Immature natural killer cell (primary cell): ENCODE measurements at places on chromosomes 2 and 18. TPM values are rescaled to one million over a fixed set of nuclear protein-coding genes. Genes with fewer than 3 reads are reported as not detected.

Gene TXNDC2
- polyA plus RNA-seq: not detected

DNA sequence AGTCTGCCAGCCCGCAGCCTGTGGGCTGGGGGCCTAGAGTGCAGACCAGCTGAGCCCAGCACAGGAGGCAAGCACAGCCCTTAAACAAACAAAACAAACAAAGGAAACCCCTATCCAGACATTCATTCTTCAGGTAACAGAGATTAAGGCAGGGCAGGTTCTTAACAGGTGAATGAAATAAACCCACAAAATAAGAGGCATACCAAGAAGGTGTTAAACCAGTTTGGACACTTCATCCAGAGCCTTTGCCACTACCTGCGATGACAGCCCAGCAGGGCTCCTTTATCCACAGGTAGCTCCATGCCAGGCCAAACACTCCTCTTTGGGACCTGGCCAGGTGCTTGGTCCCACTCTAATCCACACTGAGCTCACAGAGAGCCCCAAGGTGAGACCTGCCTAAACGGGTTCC, 209.7 kb upstream of the SIX2 start:
- H3K4me1 ChIP-seq: no peaks in the 10 kb centered on the region
- no peak overlapping the region for H3K27ac ChIP-seq
- H3K4me3 ChIP-seq: no peak overlapping the region
- no peaks in the 10 kb centered on the region for H3K36me3 ChIP-seq

- no peaks in the 10 kb centered on the region for H3K36me3 ChIP-seq
- no peaks in the 10 kb centered on the region for H3K4me1 ChIP-seq
Measured at GRCh38 chr2:207704671-207705070, 6.8 kb upstream of the CCNYL1 start.

- peak overlapping the region; percentile 58 for H3K27ac ChIP-seq
- H3K4me1 ChIP-seq: peaks cover 26% of the 10 kb centered on the region
- no peak for DNase-seq
- H3K4me3 ChIP-seq: peak overlapping the region; percentile 82
- peaks cover 8% of the 10 kb centered on the region for H3K27me3 ChIP-seq
- H3K36me3 ChIP-seq: no peaks in the 10 kb centered on the region
Measured at GRCh38 chr2:27085673-27086089, 891 bp upstream of the KHK start.

Gene ECEL1
- not detected for polyA plus RNA-seq

Gene CRYBA2
- polyA plus RNA-seq: not detected

Gene MGAT5
- 7.3 TPM for polyA plus RNA-seq

- H3K4me1 ChIP-seq: no peaks in the 10 kb centered on the region
- DNase-seq: no peak
- no peak overlapping the region for H3K27ac ChIP-seq
- H3K36me3 ChIP-seq: peaks cover 6% of the 10 kb centered on the region
- H3K27me3 ChIP-seq: peaks cover 1% of the 10 kb centered on the region
Measured at GRCh38 chr2:160614391-160614790, 120.8 kb upstream of the RBMS1 start.

DNA sequence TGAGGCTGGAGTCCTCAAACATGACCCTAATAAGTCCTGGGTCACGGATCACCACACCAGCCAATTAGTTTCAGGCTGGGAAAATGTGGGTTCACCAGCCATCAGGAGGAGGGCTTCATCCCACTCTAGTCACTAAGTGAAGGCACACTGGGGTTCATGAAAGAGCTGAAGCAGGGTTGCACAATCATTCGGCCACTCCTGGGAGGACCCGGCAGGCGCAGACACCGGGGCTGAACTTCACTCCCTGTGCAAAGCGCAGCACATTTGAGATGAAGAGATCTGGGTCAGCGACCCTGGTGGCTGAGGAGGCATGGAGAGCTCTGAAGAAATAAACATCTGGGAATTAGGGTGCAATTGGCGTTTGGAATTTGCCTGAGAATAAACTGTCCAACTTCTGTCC, 684.4 kb upstream of the SALL3 start:
- peaks cover 3% of the 10 kb centered on the region for H3K27me3 ChIP-seq
- no peaks in the 10 kb centered on the region for H3K4me1 ChIP-seq

DNA sequence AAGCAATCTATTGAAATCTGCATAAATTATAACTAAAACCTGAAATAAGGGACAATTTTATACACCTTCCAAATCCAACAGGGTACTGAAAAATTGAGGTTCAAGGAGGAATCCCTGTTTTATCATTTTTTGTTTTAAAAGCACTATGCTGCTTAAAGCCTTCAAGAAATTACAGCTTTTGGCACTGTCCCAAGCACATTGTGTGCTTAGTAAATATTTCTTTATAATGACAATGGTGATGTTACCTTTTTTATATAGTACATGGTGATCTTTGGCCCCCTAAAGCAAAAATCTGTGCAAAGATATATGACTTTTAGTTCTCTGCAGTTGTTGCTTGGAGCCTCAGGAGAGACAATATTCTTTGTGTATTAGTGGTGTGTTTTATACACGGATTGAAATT, 71.6 kb upstream of the EFEMP1 start:
- no peak overlapping the region for H3K4me3 ChIP-seq
- no peak overlapping the region for H3K27ac ChIP-seq
